ENCODE measurements at places on chromosomes 16 and 17. TPM values are rescaled to one million over a fixed set of nuclear protein-coding genes. Genes with fewer than 3 reads are reported as not detected.

Gene TPPP3
- 1.5 TPM for total RNA-seq

Gene KRTAP3-2
- not detected for total RNA-seq

Gene CALB2
- total RNA-seq = 0.08 TPM

Gene GAN
- total RNA-seq = 6.5 TPM

Gene SPATA32
- total RNA-seq = not detected

Gene TRIM72
- under 0.01 TPM for total RNA-seq

Gene TOX3
- not detected for total RNA-seq

Gene SCO1
- 9.8 TPM for total RNA-seq

Gene MT1M
- total RNA-seq = 2.0 TPM

Gene ADAD2
- not detected for total RNA-seq

Gene RAI1
- total RNA-seq = 4.7 TPM

Gene RDM1
- total RNA-seq = 0.38 TPM

Gene CISD3
- total RNA-seq = 1.8 TPM

Gene GINS2
- 3.2 TPM for total RNA-seq

Gene ITGAD
- not detected for total RNA-seq

Gene PRDM7
- total RNA-seq = not detected

Gene MYH1
- total RNA-seq = not detected

Gene KRTAP4-9
- total RNA-seq = not detected

Gene CBLN1
- not detected for total RNA-seq

Gene MNT
- 9.5 TPM for total RNA-seq

All from smooth muscle cell of the coronary artery (primary cell).